ENCODE measurements at places on chromosomes 12 and 14. TPM values are rescaled to one million over a fixed set of nuclear protein-coding genes. Genes with fewer than 3 reads are reported as not detected.

Gene SMIM41
- total RNA-seq = not detected

Gene SLC5A8
- 0.07 TPM for total RNA-seq

Gene OR11H6
- not detected for total RNA-seq

Gene KITLG
- total RNA-seq = 12.1 TPM

GRCh38 chr12:128711486-128711885 lies 112.3 kb downstream of the SLC15A4 start:
- no peak overlapping the region for H3K4me3 ChIP-seq
- no peak for DNase-seq
- no peaks in the 10 kb centered on the region for H3K27me3 ChIP-seq

GRCh38 chr12:57810450-57810849 lies 8.1 kb downstream of the AVIL start:
- no peaks in the 10 kb centered on the region for H3K27me3 ChIP-seq
- DNase-seq = no peak
- no peak overlapping the region for H3K27ac ChIP-seq
- H3K36me3 ChIP-seq = peaks cover 3% of the 10 kb centered on the region

DNA sequence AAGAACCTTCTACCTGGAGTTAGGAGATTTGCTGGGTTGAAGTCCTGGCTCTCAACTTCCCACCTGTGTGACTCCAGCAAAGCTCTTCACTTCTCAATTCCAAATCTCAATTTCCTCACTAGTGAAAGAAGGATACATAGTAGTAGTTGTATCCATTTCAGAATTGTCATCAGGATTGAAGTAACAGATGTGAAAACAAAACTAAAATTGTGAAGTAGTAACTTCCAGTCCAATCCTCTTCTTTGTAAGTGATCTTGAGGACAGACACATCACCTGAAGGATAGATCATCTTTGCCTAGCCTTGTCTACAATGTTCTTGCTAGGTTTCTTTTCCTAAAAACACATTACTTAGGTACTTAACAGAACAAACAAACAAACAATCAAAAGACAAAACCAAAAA lies 1.2 kb upstream of the LRRK2 start:
- H3K4me1 ChIP-seq = no peaks in the 10 kb centered on the region
- peak overlapping the region; percentile 74 for H3K4me3 ChIP-seq
- peaks cover 9% of the 10 kb centered on the region for H3K27me3 ChIP-seq
- H3K27ac ChIP-seq = no peak overlapping the region
- H3K36me3 ChIP-seq = no peaks in the 10 kb centered on the region
- DNase-seq = no peak

DNA sequence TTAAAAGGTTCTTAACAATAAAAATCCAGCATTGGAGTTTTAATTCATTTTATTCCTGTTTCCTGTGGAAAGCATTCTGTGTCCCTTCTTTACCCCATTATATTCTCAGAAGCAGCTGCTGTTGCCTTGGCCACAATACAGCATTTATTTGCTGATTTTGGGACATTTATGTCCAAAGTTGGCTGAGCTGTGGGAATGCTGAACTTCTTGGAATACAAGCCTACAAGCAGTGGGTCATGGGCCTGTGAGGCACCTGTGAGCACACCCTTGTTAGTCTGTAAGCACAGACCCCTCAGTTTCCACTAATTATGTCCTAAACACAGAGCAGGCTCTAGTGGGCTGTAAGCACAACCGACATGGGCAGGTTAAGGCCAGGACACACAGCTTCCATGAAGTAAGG lies 122.2 kb upstream of the IGF1 start:
- no peaks in the 10 kb centered on the region for H3K4me1 ChIP-seq
- no peak overlapping the region for H3K4me3 ChIP-seq
- H3K27ac ChIP-seq = no peak overlapping the region
- no peak for DNase-seq
- no peaks in the 10 kb centered on the region for H3K27me3 ChIP-seq
- peaks cover 10% of the 10 kb centered on the region for H3K36me3 ChIP-seq

GRCh38 chr14:60637479-60638315 lies 11.6 kb downstream of the SIX1 start:
- peaks cover 4% of the 10 kb centered on the region for H3K4me1 ChIP-seq
- peaks cover 42% of the 10 kb centered on the region for H3K27me3 ChIP-seq
- H3K36me3 ChIP-seq = no peaks in the 10 kb centered on the region

DNA sequence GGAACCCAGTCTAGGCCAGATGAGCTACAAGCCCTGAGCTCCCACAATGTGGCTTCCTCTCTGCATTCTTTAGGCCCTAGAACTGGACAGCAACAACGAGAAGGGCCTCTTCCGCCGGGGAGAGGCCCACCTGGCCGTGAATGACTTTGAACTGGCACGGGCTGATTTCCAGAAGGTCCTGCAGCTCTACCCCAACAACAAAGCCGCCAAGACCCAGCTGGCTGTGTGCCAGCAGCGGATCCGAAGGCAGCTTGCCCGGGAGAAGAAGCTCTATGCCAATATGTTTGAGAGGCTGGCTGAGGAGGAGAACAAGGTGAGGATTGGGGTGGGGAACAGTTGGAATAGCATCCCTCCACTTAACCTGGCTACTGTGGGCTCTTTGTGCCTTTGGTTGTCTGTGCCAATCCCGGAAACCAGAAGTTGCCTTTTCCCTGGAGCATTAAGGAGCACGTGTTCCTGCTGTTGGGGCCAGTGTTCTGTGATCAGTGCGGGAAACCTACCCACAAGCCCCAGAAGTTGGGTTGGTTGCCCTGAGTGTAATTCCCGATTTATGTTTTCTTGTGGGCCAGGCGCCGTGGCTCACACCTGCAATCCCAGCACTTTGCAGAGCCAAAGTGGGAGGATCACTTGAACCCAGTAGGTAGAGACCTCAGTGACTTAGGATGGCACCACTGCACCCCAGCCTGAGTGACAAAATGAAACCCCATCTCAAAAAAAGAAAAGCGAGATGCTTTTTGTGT lies 6.4 kb downstream of the FKBP4 start:
- H3K36me3 ChIP-seq = peaks cover 74% of the 10 kb centered on the region
- DNase-seq = no peak
- H3K4me3 ChIP-seq = no peak overlapping the region
- H3K27me3 ChIP-seq = no peaks in the 10 kb centered on the region

GRCh38 chr14:100873096-100873482 lies 30.4 kb downstream of the RTL1 start:
- H3K4me3 ChIP-seq = no peak overlapping the region
- H3K4me1 ChIP-seq = no peaks in the 10 kb centered on the region
- no peak overlapping the region for H3K27ac ChIP-seq

DNA sequence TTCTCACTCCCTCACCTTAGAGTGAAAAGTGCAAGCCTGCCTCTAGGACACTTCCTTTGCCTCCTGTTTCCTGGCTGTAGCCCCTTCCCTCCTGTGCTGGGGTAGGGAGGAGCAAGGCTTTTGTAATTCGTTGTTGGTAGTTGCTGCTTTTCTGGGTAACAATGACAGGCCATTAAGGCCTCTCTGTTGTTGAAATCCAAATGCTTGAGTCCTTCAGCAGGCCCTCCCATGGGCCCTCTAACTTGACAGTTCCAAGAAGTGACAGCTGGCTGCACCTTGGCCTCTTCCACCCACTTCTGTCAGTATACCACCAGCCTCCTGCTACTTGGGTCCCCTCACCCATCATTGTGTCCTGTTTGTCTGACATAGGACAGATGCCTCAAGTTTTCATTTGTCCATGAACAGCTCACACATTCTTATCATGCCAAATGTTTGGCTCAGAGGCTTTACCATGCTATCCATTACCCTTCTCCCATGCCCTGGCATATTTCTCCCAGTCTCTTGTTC lies 103.7 kb upstream of the PDE3A start:
- H3K4me1 ChIP-seq = peaks cover 11% of the 10 kb centered on the region
- H3K4me3 ChIP-seq = no peak overlapping the region
- H3K27me3 ChIP-seq = no peaks in the 10 kb centered on the region
- H3K27ac ChIP-seq = no peak overlapping the region
- DNase-seq = peak; percentile 94

GRCh38 chr12:67070307-67070600 lies 198.9 kb upstream of the CAND1 start:
- H3K4me3 ChIP-seq = peak overlapping the region; percentile 91
- no peaks in the 10 kb centered on the region for H3K27me3 ChIP-seq
- H3K36me3 ChIP-seq = no peaks in the 10 kb centered on the region
- no peak overlapping the region for H3K27ac ChIP-seq
- H3K4me1 ChIP-seq = no peaks in the 10 kb centered on the region

Measured in H9 (cell line).